Substantia nigra (tissue), 51 donors: ENCODE measurements at places on chromosomes 7 and 10.

- no peak for DNase-seq
Observed at GRCh38 chr10:34885898-34886297, 70.8 kb upstream of the PARD3 start.

- DNase-seq: no peak
Observed at GRCh38 chr7:145957160-145957890, 159.3 kb upstream of the CNTNAP2 start.

DNA sequence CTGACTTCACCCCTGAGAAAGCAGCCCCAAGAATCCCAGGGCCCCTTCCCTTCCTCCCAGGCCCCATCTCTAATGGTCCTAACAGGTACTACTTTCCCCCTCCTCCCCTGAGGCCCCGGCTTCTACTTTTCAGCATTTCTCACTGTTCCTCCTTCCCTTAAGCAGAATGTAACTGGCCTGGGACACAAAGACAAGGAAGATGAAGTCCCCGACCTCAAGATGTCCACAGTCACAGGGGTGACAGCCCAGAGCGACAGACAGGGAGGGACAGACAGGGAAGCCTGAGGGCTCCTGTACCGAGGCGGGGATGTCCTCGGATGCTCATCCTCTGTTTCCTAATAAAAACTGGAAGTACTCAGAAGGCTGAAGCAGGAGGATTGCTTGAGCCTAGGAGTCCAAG, 11.6 kb downstream of the AOC1 start:
- no peak for DNase-seq

DNA sequence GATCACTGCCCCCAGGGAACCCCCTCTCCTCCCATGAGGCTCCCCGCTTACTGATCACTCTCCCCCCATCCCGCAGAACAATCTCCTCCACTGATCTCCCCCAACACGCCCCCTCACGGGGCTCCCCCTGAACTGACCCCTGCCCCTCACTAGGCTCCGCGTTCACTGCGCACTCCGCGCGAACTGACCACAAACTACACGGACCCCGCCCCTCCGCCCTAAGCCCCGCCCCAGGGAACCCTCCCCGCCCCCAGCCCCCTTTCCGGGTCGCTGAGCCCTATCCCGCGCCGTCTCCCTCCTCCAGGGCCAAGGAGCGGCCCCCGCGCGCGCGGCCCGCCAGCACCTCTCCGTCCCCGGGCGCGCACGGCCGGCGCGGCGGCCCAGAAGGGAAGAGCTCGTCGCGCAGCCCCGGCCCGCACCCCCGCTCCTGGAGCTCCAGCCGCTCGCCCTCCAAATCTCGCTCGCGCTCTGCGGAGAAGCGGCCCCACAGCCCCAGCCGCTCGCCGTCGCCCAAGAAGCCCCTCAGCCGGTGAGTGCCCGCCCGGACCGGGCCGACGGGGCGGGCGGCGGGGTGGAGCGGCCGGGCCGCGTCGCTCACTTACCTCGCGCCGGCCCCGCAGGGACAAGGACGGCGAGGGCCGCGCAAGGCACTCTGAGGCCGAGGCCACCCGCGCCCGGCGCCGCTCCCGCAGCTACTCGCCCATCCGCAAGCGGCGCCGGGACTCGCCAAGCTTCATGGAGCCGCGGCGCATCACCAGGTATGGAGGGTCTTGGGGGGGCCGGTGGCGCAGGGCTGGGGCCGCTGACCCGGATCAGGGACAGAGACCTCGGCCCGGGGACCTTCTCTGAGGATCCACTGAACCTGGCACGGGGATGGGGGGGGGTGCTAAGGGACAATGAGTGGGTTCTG, 19.9 kb upstream of the HSPB1 start:
- no peak for DNase-seq

DNA sequence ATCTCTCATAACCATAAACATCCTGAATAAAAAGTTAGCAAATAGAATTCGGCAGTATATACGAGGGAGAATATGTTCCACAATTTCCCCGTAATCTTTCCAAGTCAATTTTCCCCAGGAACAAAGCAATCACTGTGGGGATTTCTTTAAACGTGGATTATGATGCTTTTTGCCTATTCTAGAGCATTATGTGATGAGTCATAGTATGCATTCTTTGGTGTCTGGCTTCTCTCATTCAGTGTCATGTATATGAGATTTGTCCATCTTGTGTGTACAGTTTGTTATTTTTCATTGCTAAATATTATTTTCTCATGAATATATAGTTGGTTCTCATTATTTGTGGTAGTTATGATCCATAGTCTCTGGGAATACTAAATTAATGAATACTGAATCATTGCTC, 9.9 kb upstream of the OR9A4 start:
- no peak for DNase-seq

- DNase-seq: no peak
Observed at GRCh38 chr10:78604721-78605120, 464.0 kb upstream of the ZMIZ1 start.

- no peak for DNase-seq
Observed at GRCh38 chr10:131177431-131178327, 133.8 kb downstream of the TCERG1L start.

DNA sequence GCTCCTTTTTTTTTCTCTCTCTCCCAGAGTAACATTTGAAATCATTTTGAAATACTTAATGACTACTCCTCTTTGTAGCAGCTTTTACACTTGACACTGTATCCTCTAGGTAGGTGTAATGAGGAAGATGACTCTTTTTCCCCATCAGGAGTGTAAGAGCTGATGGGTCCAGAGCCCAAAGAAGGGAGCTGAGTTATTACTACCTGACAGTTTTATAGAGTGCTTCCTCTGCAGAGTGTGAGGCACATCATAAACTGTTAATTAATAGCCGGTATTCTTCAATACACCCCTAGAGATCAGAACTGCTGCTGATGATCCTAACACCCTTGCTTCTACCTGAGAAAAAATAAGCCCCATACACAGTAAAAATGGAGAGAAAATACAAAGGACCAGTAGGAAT, 279.8 kb upstream of the SEMA3A start:
- DNase-seq: no peak

GRCh38 chr7:40008223-40008815, 58.3 kb downstream of the CDK13 start:
- DNase-seq: no peak

DNA sequence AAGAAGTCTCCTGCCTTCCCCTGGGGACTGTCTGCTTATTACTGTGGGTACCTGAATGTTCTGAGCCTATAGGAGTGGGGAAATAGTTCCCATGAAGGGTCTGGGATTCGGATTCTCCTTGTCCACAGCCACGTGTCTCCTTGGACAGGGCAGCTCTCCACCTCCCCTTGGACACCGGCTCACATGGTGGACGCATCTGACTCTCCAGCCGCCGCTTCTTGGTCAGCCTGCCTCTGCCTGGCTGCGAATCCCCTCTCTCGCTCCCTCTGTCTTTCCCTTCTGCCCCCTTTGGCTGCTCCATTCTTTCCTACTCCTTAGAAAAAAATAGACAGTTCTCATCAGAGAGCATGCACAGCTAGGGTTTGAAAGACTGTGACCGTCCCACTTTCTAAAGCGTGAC, 46.9 kb downstream of the JAKMIP3 start:
- DNase-seq: no peak

- DNase-seq: no peak
Observed at GRCh38 chr7:36668750-36669149, 55.5 kb downstream of the AOAH start.

DNA sequence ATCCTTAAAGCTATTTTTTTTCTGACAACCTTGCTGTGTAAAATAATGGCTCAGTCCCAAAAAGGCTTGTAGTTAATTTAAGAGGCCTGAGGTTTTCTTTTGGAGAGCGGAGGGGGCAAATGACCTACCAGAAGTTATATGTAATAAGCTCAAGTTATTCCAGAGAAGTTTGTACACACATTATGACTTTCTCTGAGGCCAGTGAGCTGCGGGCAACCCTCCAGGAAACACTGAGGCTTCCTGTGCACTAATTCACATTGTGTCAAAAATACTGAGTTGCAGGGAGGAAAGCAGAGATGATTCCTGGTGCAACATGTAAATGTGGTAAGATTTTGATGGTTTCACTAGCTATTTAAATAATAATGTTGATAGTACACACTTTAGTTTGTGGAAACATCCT, 188.6 kb downstream of the DIP2C start:
- DNase-seq: no peak

GRCh38 chr7:29424295-29424983, 139.2 kb upstream of the PRR15 start:
- no peak for DNase-seq

DNA sequence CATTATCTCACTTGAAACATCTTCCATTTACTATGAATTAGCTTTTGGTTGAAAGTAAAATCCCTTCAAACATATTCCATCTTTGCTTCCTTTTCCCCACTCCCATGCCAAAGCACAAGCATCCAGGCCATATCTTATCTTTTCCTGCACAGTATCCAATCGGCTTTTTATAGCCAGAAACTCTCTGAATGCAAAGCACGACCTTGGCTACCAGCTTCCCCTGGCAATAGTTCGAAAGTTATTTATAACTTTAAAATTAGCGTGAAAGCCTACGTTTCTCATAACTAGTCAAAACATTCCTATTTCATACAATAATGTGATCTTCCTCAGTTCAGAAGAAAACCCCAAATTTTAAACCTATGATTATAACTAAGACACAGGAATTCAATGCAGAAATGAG, 440 bp downstream of the CTNNA3 start:
- no peak for DNase-seq

DNA sequence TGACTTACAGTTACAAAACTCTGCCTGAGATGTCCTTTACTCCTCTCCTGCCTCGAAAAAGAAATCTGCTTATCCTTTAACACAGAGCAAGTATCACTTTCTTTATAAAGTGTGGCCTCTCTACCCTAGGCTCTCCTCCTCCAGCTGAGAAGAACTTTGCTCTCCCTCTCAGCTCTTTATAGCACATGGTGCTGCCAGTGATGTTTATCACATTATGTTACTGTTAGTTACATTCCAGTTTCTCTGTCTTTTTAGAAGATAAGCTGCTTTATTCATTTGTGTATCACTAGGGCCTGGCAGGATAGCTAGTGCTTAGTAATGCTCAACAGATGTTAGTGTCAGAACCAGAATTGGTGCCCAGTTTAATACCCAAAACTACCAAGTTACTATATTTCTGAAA, 41.1 kb upstream of the TMEM229A start:
- DNase-seq: no peak

DNA sequence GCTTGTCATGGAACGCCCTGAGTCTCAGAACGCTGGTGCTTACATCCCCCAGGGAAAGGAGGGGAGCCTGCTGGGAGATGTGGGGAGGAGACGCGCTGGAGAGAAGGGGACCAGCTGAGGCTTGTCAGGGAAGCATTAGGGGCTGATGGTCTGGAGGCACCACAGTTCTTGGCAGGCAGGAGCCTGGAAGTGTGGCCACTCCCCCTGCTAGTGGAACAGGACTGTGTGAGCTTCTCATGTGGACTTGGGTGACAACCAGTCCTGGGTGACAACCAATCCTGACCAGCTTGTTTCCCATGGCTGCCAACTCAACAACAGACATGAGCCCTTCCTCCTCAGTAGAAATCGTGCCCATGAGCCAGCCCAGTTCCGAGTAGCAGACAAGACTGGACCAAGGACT, 87.8 kb downstream of the SPDYE5 start:
- no peak for DNase-seq

- DNase-seq: no peak
Observed at GRCh38 chr10:93261961-93262610, 188.4 kb downstream of the CYP26A1 start.

DNA sequence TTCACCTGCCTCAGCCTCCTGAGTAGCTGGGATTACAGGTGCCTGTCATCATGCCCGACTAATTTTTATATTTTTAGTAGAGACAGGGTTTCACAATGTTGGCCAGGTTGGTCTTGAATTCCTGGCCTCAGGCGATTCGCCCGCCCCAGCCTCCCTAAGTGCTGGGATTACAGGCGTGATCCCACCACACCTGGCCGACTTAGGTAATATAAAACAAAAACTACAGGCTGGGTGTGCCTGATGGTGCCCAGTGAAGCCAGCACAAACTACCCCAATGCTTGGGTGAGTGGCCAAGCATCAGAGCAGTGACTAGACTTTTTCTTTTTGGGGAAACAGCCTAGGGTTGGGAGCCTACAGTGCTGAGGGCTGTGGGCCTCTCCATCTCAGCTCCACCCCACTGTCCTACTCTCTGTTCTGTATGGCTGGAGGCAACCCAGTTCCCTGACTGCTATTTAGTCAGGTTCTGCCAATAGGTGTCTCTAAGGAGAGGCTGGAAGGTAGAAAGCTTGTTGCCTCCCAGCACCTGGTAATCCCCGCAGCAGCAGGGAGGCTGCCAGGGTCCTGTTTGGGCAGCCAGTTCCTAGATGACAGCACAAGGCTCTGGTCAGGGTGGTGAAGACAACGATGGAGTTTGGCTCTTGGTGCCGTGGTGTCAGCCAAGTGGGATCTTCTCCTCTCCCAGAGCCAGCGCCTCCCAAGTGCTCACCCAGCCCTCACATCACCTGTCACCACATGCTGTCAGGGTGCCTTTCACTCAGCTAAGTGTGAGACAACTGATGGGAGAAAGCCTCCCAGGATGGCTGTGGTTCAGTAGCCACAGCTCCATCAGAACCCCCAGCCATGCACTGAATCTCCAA, 10.4 kb upstream of the NACAD start:
- no peak for DNase-seq

DNA sequence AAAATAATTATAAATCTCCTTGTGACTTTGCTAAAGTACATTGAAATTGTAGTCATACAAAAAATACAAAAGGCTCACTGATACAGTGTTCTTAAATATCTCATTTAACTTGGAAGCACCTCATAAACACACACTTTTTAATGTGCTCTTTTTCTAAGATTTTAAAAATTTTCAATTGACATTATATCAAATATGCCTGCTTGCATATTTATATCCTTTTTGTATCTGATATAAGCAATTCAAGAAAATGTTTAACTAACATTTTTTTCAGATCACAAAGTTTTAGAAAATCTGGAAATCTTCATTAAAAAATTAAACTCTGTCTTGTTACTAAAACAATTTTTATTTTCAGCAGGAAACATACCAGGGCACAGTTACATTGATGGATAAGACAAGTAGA, 661.5 kb downstream of the REEP3 start:
- no peak for DNase-seq

- DNase-seq: no peak
Observed at GRCh38 chr10:116385994-116386809, 41.4 kb upstream of the PNLIPRP3 start.

DNA sequence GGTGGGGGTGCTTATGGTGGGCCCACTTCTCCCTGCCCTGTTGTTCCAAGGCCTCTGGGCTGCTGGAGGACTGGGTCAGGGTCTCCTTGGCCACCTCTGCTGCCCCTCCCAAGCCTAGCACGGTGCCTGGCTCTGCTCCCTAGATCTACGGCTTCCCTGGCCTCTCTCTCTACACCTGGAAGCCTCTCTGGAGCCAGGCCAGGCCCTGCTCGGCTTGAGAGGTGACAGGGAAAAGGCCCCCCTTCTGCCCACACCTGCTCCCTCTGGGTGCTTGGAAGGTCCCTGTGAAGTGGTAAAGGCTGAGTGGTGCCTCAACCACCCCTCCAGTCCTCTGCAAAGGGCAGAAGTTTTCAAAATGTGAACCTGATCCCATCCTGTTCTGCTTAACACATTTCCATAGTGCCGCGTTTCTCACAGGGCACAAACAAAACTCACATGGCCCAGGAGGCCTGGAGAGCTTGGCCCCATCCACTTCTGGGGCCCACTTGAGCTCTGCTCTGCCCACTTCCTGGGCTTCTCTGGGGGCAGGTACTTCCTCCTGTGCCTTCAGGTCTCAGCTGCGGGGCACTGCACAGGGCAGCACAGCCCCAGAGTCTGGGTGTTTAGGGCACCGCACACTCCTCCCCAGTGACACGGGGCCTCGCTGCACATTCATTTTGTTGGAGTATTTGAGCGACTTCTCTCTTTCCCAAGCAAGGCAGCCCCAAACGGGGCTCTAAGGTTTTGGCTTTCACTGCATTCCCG, 169.9 kb downstream of the PIP4K2A start:
- DNase-seq: no peak
